ENCODE measurements at places on chromosomes 7 and 10. TPM values are rescaled to one million over a fixed set of nuclear protein-coding genes. Genes with fewer than 3 reads are reported as not detected.
A peak's percentile ranks its signal among the peaks of the same experiment; 100 is the strongest.

DNA sequence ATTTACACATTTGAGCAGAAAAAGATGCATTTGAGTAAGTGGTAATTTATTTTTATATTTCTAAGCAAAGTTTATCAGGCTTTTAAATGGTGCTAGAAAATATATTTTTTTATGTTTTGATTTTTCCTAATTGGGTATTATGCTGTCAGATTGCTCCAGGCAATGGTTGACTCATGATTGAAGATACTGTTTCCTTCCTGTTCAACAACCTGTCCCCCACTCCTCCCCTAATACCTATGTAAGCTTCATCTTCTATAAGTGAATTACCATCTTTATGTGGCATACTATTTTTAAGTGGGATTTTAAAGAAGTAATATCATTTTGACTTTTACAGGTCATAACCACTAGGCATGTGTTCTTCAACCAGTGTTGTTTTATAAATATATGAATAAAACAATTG lies 21.4 kb downstream of the TSPAN13 start:
- no peaks in the 10 kb centered on the region for H3K4me1 ChIP-seq
- no peaks in the 10 kb centered on the region for H3K36me3 ChIP-seq
- H3K4me3 ChIP-seq: no peak overlapping the region
- H3K27ac ChIP-seq: no peak overlapping the region
- no peaks in the 10 kb centered on the region for H3K27me3 ChIP-seq
- DNase-seq: no peak

GRCh38 chr7:93622036-93623033 lies 47.8 kb upstream of the CALCR start:
- H3K27ac ChIP-seq: no peak overlapping the region
- H3K27me3 ChIP-seq: no peaks in the 10 kb centered on the region
- no peak overlapping the region for H3K4me3 ChIP-seq

DNA sequence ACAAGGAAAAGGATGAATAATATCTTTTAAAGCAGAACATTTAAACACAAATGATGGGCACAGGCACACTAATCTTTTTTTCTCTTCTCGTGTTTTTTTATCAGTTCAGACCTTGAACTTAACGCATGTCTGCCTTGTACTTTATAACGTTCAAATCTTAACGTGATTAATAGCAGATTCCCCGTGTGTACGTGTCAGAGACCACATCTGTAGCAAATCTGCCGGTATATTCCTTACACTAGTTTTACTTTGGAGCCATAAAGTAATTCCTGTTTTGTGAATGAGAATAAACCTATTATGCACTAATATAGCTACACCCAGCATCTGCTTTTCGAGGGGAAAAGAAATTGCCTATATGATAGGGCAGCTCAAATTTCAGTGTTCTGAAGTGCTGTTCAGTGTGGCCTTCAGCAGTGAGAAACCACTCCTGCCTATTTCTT lies 166.0 kb upstream of the TCF7L2 start:
- peak overlapping the region; percentile 44 for H3K4me3 ChIP-seq
- no peaks in the 10 kb centered on the region for H3K27me3 ChIP-seq
- peaks cover 31% of the 10 kb centered on the region for H3K4me1 ChIP-seq
- peak; percentile 63 for DNase-seq
- peak overlapping the region; percentile 69 for H3K27ac ChIP-seq

DNA sequence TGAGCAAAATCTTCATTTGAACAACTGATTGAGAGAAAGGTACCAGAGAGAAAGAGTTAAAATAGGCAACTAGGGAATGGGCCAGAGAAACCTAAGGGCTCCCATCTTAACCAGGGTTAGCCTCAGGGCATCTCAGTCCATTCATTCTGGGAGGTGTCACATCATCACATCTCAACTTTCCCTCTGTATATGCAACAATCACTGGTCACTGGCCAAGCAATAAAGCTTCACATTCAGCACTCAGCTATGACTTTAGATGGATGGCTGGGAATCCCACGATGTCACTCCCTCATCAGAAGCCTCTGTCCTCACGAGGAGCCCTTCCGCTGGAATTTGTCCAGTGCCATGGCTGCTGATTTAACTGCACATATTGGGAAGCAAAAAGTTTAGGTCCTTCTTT lies 172.1 kb upstream of the MGMT start:
- no peak overlapping the region for H3K27ac ChIP-seq
- H3K4me1 ChIP-seq: no peaks in the 10 kb centered on the region
- H3K4me3 ChIP-seq: no peak overlapping the region
- H3K36me3 ChIP-seq: no peaks in the 10 kb centered on the region
- H3K27me3 ChIP-seq: no peaks in the 10 kb centered on the region

DNA sequence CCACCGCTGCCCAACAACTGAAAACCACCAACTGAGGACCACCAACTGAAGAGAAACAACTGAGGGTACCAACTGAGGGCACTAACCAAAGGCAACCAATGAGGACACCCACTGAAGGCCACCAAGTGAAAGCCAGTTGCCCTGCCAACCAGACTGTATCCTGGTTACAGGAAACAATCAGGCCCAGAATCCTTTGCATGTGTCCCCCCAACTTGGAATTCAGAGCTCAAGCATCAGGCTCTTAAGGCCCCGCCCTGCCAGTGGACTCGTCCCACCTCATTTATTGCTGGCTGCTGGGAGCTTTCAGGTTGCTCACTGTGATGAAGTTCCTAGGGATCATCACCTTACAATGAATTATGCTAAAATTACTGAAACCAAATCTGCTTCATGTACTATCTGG lies 76.6 kb upstream of the ABI1 start:
- no peak overlapping the region for H3K27ac ChIP-seq
- no peaks in the 10 kb centered on the region for H3K27me3 ChIP-seq
- no peaks in the 10 kb centered on the region for H3K36me3 ChIP-seq
- no peak overlapping the region for H3K4me3 ChIP-seq
- no peak for DNase-seq

The AGMO gene
- 0.20 TPM for total RNA-seq
